Common myeloid progenitor, CD34-positive (primary cell): ENCODE measurements at places on chromosomes 3 and 15.

GRCh38 chr3:88076712-88077111 is 17.7 kb downstream of the ZNF654 start:
- no peak for DNase-seq

GRCh38 chr3:153087595-153088566 is 74.1 kb upstream of the RAP2B start:
- no peak for DNase-seq

GRCh38 chr3:150038830-150039229 is 68.1 kb upstream of the PFN2 start:
- no peak for DNase-seq

GRCh38 chr3:152200476-152201420 is 68.0 kb upstream of the MBNL1 start:
- DNase-seq, result peak; percentile 56

DNA sequence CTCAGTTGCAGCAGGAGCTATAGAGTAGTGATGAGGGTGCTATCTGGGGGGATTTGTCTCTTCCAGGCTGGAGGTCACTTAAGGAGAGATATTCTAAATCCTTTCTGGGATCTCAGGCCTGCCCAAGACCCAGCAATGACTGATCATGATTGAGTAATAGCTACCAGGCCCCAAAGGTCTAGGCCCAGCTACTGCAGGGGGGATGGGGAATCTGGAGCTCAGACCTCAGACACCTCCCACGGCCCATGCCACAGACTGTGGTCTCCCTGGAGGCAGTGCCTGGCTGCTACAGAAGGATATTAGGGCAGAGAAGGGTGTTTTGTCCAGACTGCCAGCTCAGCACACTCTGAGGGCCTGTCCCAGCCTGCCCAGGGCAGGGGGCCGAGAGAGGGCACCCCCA is 6.9 kb downstream of the SLC38A3 start:
- no peak for DNase-seq

GRCh38 chr3:47024932-47025331 is 45.5 kb downstream of the NBEAL2 start:
- DNase-seq, result no peak

DNA sequence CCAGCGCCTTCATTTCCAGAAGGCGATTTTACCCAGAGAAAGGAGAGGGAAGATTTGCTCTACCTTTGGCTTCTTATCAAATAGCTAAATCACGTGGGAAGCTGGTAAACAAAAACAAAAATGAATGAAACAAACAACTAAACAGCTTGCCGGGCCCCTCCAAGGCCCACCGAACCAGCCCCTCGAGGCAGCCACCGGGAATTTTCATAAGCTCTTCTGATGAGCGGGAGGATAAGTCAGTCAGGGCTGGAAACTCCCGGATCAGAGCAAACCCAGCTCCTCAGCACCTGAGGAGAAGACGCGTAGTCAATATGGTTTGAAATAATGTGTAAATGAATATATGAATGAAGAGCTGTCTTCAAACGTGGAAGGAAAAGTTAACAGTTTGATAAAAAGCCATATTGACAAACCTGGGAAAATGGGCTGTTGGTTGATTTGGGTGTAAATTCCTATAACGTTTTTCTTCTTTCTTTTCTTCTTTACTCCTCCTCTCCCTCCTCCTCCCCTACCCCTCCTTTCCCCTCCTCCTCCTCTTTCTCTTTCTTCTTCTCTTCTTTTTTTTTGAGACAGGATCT is 10.7 kb downstream of the RPLP1 start:
- no peak for DNase-seq
